Head of caudate nucleus (tissue), 42 donors: ENCODE measurements at places on chromosomes 13 and 19.

DNA sequence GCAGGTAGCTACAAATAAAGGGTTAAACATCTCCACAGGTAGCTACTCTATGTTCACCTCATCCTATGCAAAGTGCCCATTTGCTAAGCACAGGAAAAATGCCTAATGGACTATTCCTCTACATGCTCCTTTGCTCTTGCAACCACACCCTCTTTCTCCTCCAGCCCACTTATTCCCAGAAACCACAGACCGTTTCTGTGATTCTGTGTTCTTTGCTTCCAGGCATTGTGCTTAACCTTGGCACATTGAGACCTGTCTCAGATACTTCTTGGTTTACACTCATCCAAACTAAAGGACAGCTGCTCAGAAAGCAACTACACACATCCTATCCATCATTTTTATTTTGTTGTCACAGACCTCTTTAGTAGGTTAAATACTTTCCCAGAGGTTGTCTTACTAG lies 785.0 kb upstream of the MIR17HG start:
- DNase-seq = no peak

- no peak for DNase-seq
Observed at GRCh38 chr19:1066748-1067340, at the start of gene ARHGAP45. Gene ARHGAP45 (plus strand): TSS chr19:1067167. CDS start chr19:1067406, 239 bp downstream.

DNA sequence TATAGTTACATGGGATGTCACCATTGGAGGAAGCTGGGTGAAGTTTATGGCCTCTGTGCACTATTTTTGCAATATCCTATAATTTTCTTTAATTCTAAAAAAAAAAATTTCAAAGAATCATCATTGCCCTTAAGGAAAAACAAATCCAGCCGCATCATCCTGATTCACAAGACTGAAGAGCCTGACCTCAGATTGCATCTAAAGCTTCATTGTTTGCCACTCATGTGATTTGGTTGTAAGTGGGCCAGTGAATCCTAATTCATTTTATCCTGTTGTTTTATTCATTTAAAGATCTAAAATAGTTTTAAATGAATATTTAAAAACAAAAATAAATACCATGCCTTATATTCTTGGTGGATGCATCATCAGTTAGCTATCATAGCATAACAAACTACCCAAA lies 504.5 kb downstream of the TBC1D4 start:
- DNase-seq = no peak

DNA sequence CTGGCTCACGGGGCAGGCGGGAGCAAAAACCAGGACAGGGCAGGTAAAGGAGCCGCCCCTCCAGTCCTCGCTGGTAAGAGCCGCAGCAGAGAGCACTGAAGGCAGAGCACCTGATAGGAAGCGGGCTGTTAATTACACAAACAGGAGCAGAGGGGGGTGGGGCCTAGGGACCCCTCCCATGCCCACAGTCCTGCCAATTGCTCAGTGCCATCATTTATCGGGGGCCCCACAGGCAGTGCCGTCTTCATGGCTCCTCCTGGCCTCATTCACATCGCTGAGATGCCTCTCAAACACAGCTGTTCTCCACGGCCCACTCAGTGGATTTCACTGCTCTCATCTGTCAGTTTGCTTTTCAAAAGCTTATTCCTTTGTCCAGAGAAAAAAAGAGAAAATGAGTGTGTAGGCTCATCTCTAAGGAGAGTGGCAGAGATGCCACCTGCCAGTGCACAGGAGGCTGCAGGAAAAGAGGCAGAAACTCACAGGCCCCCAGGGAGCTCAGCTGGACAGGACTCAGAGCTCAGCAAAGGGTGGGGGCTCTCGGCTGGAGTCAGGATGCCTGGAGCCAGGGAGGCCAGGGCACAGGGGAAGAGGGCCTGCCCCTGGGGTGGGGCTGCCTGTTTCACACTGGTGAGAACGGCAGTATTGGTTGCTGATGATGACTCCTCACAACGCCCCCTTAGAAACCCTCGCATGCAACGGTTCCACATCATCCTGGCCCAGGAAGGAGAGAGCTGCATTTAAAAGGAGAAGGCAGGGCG lies 174.6 kb downstream of the COL4A1 start:
- DNase-seq = peak; percentile 27

GRCh38 chr13:31136724-31137123 lies 25.0 kb downstream of the HSPH1 start:
- DNase-seq = no peak

GRCh38 chr19:51490676-51491075 lies 10.9 kb downstream of the SIGLEC12 start:
- DNase-seq = no peak
